Hepatocyte (in vitro differentiated cells): ENCODE measurements at places on chromosomes 11 and 22.

DNA sequence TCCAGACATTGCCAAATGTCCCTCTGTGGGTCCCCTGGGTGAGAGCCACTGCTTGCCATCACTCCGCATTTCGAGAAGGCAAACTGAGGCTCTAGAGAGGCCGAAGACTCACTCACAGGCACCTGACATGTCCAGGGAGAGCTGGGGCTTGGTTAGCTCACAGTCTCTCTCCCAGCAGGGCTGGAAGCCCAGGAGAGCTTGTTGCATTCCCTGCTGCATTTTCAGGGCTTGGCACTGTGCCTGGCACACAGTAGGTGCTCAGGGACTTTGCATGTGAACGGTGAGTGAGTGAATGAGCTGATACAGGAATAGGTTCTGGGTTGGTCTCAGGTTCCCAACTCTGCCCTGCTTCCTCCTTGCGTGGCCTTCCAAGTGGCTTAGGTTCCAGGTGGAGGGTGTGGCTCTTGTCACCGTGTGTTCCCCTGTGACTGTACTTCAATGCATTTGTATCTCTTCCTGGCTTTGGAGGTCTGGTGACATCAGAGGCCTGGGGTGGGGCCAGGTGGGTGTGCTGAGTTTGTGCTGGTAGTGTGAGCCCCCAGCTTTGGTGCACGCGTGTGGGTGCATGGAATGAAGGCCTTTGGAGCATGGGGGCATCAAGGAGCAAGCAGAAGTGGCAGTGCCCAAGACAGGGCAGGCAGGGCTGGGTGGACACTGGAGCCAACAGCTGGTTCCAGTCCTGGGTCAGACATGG is 18.4 kb upstream of the SMIM38 start:
- DNase-seq, result no peak
- no peak overlapping the region for H3K4me3 ChIP-seq
- H3K4me1 ChIP-seq, result peaks cover 8% of the 10 kb centered on the region
- no peak overlapping the region for H3K27ac ChIP-seq

- no peak for DNase-seq
- no peak overlapping the region for H3K27ac ChIP-seq
- no peaks in the 10 kb centered on the region for H3K27me3 ChIP-seq
- peaks cover 23% of the 10 kb centered on the region for H3K4me1 ChIP-seq
- H3K36me3 ChIP-seq, result no peaks in the 10 kb centered on the region
These were observed 14.8 kb downstream of the CD59 start for GRCh38 chr11:33721426-33721825.

DNA sequence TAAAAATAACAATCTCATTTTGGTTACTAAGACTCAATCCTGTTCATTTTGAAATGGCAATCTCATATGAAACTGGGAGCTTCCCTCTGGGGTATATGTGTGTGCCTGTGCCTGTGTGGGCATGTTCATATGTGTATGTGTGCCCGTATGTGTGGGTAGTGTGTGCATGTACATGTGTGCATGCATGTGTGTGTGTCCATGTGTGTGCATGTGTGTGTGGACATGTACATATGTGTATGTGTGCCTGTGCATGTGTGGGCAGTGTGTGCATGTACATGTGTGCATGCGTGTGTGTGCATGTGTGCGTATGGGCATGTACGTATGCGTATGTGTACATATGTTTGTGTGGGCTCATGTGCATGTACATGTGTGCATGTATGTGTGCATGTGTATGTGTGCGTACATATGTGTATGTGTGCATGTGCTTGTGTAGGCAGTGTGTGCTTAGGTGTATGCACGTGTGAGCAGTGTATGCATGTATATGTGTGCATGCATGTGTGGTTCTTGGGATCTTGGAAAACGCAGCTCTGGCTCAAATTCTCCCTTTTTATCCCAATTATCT is 24.5 kb upstream of the CACNG2 start:
- peaks cover 13% of the 10 kb centered on the region for H3K27me3 ChIP-seq
- no peaks in the 10 kb centered on the region for H3K36me3 ChIP-seq
- no peak for DNase-seq
- no peak overlapping the region for H3K27ac ChIP-seq
- no peak overlapping the region for H3K4me3 ChIP-seq
- H3K4me1 ChIP-seq, result no peaks in the 10 kb centered on the region

GRCh38 chr11:125763483-125763882 is 15.1 kb downstream of the PATE2 start:
- no peaks in the 10 kb centered on the region for H3K27me3 ChIP-seq
- H3K4me3 ChIP-seq, result no peak overlapping the region
- H3K36me3 ChIP-seq, result no peaks in the 10 kb centered on the region
- DNase-seq, result no peak

DNA sequence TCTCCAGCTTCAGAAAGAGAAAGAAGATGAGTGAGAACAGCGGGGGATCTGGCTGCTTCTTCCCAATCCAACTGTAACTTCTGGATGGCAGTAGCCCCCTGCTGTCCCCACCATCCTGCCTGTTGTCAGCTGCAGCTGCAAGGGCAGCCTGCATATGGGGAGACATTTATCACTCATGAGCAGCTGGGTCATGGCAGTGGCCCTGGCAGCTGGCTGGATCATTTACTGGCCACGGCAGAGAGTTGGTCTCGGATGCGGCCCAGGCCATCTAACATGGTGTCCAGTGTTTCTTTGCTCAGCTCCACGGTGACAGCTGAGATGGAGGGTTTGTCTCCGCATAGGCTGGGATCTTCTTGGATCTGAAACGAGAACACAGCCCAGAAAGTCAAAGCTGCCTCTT is 14.8 kb downstream of the COMMD9 start:
- no peaks in the 10 kb centered on the region for H3K27me3 ChIP-seq
- no peak for DNase-seq
- no peak overlapping the region for H3K4me3 ChIP-seq
- H3K4me1 ChIP-seq, result no peaks in the 10 kb centered on the region

DNA sequence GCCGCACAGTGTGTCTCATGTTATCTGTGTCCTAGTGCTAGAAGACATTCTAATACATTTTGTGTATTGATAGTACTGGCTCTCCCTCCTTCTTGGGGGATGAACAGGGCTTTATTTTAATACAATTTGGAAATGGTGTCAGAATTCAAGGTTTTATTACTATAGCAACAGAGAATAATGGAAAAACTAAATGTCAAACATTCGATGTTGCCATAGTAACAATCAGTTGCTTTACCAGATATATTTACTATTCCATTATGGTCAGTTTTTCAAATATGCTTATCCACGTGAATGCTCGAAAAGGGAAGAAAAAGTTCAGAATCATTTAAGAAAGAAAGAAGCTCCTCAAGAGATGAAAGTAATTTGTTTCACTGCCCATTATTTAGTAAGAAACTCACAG is 8.6 kb upstream of the MSANTD4 start:
- H3K27me3 ChIP-seq, result no peaks in the 10 kb centered on the region
- no peak overlapping the region for H3K4me3 ChIP-seq
- H3K27ac ChIP-seq, result no peak overlapping the region
- DNase-seq, result no peak
- no peaks in the 10 kb centered on the region for H3K36me3 ChIP-seq
